Activated T-cell treated with anti-CD3 and anti-CD28 coated beads, Interleukin-2, amount 50 U/mL, for 72 hours (primary cell): ENCODE measurements at places on chromosomes 7 and 10. TPM values are rescaled to one million over a fixed set of nuclear protein-coding genes. Genes with fewer than 3 reads are reported as not detected.

DNA sequence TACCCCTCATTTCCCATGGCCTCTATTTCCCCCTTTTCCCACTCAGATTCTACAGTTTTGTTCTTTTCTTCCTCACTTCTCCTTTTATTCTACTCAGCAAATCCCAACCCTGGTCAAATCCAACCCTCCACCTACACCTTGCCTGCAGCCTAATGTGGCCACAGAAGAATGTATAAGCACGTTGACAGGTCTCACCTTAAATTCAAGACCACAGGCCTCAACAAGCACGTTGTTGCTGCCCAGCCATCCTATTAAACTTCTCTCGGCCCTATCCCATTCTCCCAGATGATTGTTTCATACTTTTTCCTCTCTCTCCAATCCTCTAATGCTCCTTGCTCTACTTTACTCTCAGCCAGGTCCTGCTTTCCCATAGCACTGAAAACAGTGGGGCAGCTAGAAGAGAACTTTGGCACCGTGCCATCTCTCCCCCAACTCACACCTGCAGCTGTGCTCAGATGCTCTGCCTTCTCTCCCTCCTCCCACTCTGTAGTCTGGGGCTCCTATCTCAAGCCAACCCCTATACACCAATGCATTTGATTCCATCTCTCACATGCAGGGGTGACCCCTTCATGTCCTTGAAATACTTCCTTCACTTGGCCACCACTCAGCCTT, 6.8 kb upstream of the EIF3A start:
- H3K27ac ChIP-seq, result no peak overlapping the region
- H3K4me1 ChIP-seq, result peaks cover 21% of the 10 kb centered on the region
- H3K36me3 ChIP-seq, result peaks cover 3% of the 10 kb centered on the region
- no peak overlapping the region for H3K4me3 ChIP-seq

GRCh38 chr10:117175215-117175900, 21.9 kb upstream of the KCNK18 start:
- H3K4me3 ChIP-seq, result peak overlapping the region; percentile 88
- H3K4me1 ChIP-seq, result peaks cover 17% of the 10 kb centered on the region
- no peak overlapping the region for H3K27ac ChIP-seq
- H3K27me3 ChIP-seq, result peaks cover 38% of the 10 kb centered on the region

GRCh38 chr10:62582804-62583208, 208.6 kb downstream of the ZNF365 start:
- H3K4me1 ChIP-seq, result peaks cover 21% of the 10 kb centered on the region
- peaks cover 8% of the 10 kb centered on the region for H3K27me3 ChIP-seq
- no peak for DNase-seq

- H3K36me3 ChIP-seq, result no peaks in the 10 kb centered on the region
- no peak for DNase-seq
- no peaks in the 10 kb centered on the region for H3K27me3 ChIP-seq
- H3K4me3 ChIP-seq, result no peak overlapping the region
- no peak overlapping the region for H3K27ac ChIP-seq
Measured at GRCh38 chr7:142338633-142339501, 81.0 kb upstream of the PRSS58 start.

GRCh38 chr7:122675011-122675410, 23.9 kb downstream of the RNF133 start:
- no peaks in the 10 kb centered on the region for H3K36me3 ChIP-seq
- no peaks in the 10 kb centered on the region for H3K4me1 ChIP-seq
- DNase-seq, result no peak
- no peaks in the 10 kb centered on the region for H3K27me3 ChIP-seq

- H3K27ac ChIP-seq, result no peak overlapping the region
- no peaks in the 10 kb centered on the region for H3K4me1 ChIP-seq
- no peak for DNase-seq
- no peak overlapping the region for H3K4me3 ChIP-seq
- H3K27me3 ChIP-seq, result peaks cover 6% of the 10 kb centered on the region
Measured at GRCh38 chr10:24289235-24289634, 80.3 kb downstream of the KIAA1217 start.

DNA sequence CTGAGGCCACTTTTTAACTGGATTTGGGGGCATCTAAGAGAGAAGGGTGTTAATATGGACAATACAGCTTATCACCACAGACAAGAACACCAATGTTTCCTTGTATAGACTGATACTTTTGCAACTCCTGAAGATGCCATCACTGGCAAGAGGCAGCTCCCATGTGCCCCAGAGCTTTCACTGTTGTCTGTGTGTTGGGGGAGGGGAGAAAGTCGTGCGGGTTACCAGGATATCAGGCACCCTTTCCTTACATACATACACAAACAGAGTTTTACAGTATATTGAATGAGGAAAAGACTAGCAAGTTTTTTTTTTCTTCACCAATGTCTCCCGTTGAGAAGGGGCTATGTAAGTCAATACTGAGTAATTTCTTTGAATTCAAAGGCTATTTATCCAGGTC, 4.1 kb upstream of the DLX6 start:
- H3K36me3 ChIP-seq, result peaks cover 1% of the 10 kb centered on the region
- H3K4me3 ChIP-seq, result no peak overlapping the region
- no peak for DNase-seq

DNA sequence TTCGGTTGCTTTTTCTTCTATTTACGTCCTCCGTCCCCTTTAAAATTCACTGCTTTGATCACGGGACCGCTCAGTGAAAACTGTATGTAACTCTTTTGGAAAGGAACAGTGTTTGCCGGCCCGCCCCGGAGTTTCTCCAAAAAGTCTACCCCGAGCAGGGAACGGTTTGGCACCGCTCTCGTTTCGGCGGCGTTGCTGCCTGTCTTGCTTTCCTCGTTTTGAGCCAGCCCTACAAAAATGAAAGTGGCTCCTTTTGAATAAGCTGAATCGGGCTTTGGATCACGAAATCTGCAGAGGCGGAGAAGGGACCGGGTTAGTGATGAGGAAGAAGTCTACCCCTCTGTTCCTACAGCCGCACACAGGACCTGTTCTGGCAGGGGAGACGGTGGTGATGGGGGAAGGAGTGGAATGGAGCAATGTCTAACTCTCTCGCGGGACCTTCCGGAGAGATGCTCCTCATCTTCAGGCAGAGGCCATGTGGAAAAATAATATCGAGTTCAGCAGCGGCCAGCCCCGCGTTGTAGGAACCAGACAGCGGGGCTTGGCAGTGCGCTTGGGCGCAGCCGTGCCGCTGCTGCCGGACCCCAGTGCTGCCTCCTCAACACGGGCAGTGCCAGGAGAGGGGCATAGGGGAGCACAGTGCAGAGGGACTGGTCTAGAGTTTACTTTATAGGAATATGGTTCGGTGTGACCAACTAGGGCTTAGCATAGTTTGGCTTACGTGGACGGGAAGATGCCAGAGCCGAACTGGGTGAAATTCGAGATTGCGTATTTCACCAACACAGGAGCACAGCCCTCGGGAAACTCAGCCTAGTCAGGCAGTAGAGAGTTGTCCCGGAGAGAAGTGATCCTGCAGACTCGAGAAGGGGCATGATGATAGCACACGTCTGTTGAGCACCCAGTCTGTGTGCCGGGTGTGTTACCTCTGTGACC, 1.4 kb downstream of the HTRA1 start:
- H3K4me1 ChIP-seq, result peaks cover 8% of the 10 kb centered on the region
- no peaks in the 10 kb centered on the region for H3K36me3 ChIP-seq
- peak overlapping the region; percentile 82 for H3K4me3 ChIP-seq
- H3K27ac ChIP-seq, result no peak overlapping the region

- no peaks in the 10 kb centered on the region for H3K27me3 ChIP-seq
- H3K4me3 ChIP-seq, result no peak overlapping the region
- H3K27ac ChIP-seq, result no peak overlapping the region
- DNase-seq, result no peak
Measured at GRCh38 chr7:120233338-120233737, 39.6 kb upstream of the KCND2 start.

The C7orf57 gene
- 0.56 TPM for total RNA-seq

The TWIST1 gene
- total RNA-seq, result 6.5 TPM

The DNAAF5 gene
- 12.0 TPM for total RNA-seq

The SORCS3 gene
- total RNA-seq, result not detected

The EPO gene
- total RNA-seq, result 0.19 TPM

The MEOX2 gene
- total RNA-seq, result not detected
